Lower lobe of right lung (tissue), 2 donors: ENCODE measurements at places on chromosomes 6 and 20. TPM values are rescaled to one million over a fixed set of nuclear protein-coding genes. Genes with fewer than 3 reads are reported as not detected.

DNA sequence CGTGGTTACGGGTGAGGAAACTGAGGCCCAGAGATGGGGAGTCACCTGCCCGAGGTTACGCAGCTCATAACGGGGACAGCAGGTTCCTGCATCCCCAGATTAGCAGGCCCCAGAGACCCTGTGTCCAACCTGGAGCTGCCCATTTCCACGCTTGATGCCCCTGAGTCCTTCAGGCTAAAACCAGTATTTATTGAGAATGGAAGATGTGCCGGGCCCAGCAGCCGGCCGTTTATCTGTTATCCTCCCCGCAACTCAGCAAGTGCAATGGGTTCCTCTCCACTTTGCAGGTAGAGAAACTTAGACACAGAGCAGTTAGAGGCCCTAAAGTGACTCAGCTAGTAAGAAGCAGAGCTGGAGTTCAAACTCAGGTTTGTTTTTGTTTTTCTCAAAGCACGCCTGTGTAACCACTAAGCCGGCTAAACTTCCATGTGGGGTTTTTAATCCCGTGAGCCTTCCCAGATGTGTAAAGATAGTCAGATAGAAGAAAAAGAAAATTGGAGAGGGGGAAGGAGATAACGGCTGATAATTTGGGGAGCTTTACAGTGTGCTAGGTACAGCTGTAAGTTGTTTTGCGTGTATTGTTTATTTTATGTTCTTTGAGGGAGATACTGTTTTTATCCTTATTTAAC lies 775 bp downstream of the PFDN4 start:
- DNase-seq: no peak

LAMA2 gene
- 49.6 TPM for total RNA-seq

DNA sequence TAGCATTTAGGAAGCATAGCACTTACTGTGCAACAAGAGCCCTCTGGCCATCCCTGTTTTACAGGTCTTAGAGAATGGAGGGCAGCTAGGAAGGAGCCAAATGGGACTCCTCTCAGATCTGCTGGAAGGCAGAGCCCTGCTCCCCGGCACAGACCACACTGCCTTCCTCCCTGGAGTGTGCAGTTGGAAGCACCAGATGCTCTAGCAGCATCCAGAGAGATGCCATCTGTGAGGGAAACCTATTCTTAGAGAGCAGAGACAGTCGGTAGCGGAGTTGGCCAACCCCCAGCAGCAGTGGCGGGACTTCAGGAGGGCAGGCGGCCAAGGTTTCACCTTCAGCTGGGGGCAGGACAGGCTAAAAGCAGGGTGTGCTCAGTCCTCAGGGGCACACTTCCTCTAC lies 16.7 kb upstream of the E2F1 start:
- DNase-seq: no peak

EFCAB8 gene
- total RNA-seq: 0.30 TPM

GNMT gene
- 2.4 TPM for total RNA-seq

DNA sequence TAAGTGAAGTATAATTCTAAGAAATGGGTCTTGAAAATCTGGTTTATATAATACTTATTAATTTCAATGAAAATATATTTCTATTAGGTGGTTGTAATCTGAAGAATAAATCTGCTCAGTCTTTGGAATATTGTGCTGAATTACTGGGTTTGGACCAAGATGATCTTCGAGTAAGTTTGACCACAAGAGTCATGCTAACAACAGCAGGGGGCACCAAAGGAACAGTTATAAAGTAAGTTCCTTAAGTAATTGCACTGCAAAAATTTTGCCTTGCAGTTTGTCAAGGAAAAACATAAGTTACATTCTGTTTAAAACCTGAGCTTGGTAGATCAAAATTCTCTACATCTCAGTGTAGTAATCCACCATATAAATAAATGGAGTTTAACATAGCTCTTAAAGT lies 106.0 kb downstream of the MYO6 start:
- no peak for DNase-seq

DNA sequence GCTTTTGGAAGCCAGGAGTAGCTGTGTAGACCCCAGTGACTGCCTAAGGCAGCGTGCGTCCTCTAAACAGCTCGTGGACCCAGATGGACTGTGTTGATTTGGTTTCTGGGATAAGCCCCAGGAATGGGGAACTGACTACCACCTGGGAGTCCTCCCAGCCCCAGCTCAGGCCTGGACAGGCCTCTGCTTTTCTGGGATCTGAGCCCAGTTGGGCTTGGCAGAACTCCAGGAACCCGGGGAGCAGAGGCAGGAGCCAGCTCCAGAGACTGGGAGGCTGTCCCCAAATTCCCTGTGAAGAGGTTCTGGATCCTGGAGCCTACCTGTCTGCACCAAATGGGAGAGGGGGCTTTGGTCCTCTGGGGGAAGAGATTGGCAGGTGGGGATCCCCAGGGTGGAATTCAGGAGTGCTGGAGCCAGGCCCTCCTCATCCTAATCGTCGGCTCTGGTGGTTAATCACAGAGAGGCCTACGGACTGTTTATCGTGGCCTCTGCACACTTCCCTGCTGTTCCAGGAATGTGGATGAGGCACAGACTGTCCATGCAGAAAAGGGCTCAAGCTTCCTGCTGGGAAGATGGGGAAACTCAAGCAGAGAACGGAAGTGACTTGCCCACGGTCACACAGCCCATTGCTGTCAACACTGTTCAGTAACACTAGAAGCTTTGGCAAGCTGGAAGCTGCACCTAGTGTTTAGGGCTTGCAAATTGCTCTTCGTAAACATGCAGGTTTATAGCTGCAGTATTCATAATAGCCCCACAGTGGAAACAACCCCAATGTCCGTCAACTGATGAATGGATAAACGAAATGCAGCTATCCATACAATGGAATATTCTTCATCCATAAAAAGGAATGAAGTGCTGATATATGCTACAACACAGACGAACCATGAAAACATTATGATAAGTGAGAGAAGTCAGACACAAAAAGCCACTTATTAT lies 100.6 kb downstream of the KCNB1 start:
- no peak for DNase-seq

NFKBIL1 gene
- total RNA-seq: 17.8 TPM

GRCh38 chr6:75201021-75201420 lies 4.8 kb downstream of the COL12A1 start:
- DNase-seq: no peak

PCK1 gene
- not detected for total RNA-seq
